AG09309 (cell line): ENCODE measurements at places on chromosomes 1 and 21.

- peak; percentile 73 for DNase-seq
Measured at GRCh38 chr21:35257413-35257812, 208.3 kb upstream of the RUNX1 start.

- DNase-seq: peak; percentile 92
Measured at GRCh38 chr1:245822996-245823395, 668.2 kb downstream of the KIF26B start.

GRCh38 chr1:198177546-198177945, 20.7 kb downstream of the NEK7 start:
- no peak for DNase-seq

- DNase-seq: no peak
Measured at GRCh38 chr1:154884869-154885701, 15.0 kb upstream of the KCNN3 start.

DNA sequence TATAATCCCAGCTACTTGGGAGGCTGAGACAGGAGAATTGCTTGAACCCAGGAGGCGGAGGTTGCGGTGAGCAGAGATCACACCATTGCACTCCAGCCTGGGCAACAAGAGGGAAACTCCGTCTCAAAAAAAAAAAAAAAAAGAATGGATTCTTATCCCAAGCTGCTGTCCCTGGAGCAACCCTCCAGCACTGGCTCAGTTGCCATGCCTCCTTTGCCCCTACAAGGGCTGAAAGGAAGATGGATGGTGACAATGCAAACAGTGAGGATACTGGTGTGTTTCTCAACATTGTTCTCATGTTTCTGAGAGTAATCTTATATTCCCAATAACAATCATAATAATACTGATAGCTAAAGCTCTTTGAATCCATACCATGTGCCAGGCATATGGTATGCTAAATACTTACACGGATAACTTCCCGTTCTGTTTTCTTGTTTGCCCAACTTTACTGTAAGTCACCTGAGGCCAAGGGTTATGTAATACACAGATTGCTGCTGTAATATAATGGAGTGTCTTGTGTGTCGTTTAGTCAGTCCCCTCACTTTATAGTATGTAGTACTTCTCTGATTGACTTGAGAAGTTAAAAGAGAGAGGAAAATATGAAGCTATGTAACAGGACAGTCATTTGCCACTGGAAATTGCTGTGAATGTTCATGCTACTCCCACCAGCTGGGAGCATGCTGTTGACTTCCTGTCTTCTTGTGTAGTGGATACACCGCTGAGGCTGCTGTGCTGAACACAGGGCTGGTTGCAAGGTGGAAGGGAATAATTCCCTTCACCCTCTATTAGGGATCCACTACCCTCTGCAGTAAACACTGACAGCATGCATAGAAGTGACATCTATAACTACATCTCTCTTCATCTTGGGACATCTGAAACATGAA, 153.6 kb downstream of the CNIH3 start:
- DNase-seq: no peak

DNA sequence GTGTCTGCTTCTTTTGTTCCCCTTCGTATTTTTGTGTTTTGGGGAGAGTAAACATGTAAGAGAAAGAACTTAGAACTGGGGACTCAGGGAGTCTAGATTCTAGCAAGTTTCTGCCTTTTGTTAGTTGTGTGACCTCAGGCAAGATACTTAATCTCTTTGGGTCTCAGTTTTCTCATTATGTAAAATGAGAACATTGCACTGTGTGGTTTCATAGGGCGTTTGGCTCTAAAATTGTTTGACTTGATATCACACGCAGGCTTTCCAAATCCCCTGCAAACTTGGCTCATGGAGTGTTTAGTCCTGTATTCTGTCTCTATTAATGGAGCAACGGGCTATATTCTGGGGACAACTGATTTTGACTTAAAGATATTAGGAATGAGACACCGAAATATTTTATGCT, 57.7 kb downstream of the NTNG1 start:
- no peak for DNase-seq

GRCh38 chr1:78839704-78840277, 166.7 kb downstream of the ADGRL4 start:
- DNase-seq: no peak

GRCh38 chr1:236753516-236753915, 41.6 kb upstream of the MTR start:
- peak; percentile 16 for DNase-seq

GRCh38 chr1:226094451-226094850, 31.9 kb downstream of the H3-3A start:
- DNase-seq: no peak

- DNase-seq: no peak
Measured at GRCh38 chr1:199269241-199269640, 630.4 kb downstream of the PTPRC start.

DNA sequence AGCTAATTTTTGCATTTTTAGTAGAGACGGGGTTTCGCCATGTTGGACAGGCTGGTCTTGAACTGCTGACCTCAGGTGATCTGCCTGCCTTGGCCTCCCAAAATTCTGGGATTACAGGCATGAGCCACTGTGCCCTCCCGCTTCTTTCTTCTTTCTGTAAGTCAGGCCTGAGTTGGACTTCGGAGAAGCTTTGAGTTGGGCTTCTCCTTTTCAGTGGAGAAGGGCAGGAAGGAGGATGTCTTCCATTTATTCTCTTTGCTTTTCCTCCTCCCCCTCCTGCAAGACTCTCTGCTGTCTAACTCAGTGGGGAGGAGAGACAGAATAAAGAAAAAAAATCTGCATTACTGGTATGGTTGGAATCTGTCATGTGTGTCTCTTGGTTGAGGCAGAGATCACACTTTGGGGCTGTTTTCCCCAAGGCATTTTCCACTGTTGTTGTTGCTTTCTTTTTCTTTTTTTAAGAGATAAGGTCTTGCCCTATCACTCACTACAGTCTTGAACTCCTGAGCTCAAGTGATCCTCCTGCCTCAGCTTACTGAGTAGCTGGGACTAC, 13.2 kb upstream of the DEGS1 start:
- DNase-seq: no peak

DNA sequence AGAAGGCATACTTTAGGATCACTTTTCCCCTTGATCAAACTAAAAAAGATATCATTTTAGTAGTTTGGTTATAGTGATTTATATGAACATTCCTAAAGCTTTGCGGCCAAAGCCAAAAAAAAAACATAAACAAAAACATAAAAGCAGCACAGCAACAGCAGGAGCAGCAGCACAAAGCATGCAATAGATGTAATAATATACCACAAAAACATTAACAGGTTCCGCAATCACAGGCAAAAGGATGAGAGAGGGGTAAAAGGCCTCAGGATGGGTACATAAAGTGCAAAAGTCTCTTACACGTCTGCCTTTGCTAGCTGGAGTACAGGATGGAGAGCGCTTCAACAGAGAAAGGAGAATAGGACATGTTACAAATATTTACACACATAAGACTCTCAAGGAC, 119.0 kb downstream of the COQ8A start:
- no peak for DNase-seq

GRCh38 chr1:160567858-160568682, 11.2 kb downstream of the CD84 start:
- no peak for DNase-seq

- no peak for DNase-seq
Measured at GRCh38 chr1:36183309-36183856, 27.4 kb downstream of the MAP7D1 start.

DNA sequence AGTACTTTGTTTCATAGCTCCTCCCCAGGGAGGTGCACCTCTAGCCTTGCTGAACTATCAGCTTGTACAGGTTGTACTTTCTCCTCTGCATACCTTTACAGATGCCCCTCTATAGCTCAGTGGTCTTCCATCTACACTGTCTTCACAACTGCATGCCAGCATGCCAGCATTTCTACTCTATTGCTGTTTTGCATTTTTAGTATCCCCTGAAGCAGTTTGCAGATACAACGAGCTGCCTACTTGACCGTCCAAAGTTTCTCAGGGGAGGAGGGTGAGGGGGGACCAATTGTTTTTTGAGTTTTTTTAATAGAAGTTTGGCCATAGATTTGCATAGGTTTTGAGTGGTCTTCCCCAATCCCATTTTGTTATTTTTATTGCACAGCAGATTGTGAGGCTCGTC, 27.6 kb upstream of the CTH start:
- DNase-seq: no peak

DNA sequence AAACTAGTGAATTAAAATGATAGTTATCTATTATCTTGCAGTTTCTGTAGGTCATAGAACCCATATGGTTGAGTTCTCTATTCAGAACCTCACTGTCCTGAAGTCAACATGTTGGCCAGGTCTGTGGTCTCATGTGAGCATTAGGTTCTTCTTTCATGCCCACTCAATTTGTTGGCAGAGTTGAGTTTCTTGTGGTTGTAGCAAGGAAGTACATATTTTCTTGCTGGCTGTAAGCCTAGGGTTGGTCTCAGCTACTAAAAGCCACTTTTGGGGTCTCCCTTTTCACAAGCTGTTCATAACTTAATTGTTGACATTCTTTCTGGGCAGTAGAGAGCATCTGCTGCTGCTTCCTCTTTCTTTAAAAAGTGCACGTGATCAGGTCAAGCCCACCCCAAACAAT, 1165.1 kb upstream of the NCAM2 start:
- no peak for DNase-seq

DNA sequence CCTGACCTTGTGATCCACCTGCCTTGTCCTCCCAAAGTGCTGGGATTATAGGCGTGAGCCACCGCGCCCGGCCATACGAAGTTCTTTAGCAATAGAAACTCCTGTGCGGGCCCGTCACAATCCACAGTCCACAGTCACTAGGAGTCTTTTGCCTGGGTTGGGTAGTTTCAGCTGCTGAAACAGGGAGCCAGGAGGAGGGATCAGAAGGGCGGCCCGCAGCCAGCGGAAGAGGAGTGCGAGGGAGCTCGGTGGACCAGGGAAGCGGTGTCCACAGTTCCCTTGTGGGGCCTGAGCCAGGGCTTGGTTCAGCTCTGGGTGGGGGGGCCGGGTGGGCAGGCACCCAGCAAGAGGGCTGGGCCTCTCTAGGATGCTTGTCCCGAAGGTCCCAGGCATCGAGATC, 17.9 kb upstream of the HSPG2 start:
- no peak for DNase-seq

DNA sequence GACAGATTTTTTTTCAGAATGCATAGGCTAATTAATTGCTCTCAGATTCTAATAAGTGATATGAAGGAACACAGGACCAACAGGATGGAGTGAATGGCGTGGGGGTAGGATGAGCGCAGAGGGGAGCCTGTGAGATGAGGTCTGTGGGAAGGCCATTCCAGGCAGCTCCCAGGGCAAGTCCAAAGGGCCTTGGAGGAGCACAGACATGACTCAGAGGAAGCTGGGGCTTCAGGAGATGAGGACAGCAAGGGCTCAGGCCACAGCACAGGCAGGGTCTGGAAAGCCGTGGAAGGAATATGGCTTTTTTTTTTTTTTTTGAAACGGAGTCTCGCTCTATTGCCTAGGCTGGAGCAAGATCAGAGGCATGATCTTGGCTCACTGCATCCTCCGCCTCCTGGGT, 35.1 kb downstream of the FMN2 start:
- DNase-seq: no peak

DNA sequence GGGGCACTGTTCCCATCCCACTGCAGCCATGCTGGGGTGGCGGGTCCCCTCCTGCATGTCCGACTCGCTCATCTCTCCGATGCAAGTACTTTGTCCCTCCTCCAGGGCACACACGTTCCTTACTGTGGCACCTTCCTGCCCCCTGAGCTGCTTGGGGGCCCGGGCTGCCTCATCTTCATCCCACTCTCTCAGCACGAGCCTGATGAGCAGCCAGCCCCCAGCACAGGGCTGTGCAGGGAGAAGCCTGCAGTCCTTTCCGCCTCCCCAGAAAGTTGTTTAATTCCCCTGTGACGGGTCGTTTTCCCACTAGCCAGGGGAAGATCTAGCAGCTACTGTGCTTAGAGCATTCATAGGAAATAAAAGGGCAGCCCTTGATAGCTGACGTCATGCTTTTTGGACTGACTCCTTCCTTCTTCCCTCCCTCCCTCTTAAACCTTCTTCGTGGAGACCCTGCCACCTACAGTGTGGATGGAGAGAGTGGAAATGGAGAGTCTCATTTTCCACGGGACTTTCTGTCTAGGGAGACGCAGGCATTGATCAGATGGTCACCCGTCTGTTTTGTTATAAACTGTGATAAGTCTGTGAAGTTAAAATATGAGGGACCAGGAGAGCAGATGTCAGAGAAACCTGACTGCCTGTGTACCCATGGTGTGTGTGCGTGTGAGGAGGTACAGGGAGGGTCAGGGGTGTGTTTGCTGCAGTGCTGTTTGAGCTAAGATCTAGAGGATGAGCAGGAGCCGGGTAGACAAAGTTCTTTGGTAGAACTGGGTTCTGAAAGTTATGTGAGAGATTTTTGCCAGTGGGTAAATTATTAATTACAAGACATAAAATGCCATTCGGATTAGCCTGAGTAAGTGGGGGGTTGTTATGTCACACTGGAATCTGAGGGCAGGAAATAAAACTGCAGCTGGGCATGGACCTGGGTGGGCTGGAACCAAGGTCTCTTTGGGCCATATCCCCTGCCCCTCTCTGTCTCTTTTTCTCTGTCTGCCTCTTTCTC, 34.3 kb downstream of the GPR137B start:
- no peak for DNase-seq

DNA sequence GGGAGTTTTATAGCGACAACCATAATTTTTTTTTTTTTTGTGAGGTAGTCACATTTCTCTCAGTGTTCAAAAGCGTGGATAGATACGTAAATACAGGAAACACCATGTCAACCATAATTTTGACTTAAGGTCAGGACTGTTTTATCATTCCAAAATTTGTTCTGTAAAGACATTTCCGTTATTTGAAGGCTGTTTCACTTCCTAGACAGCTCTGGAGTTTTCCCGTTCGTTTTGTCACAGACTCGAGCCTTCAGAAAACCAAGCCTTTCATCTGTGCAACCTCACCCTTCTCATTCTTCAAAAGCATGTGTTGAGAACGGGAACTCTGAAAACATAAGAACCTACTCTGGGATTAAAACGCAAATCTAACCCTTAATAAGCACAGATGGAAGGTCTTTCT, 17.9 kb downstream of the SIM2 start:
- no peak for DNase-seq

- DNase-seq: no peak
Measured at GRCh38 chr1:44584167-44584566, 90.1 kb downstream of the TMEM53 start.

GRCh38 chr1:207838156-207839082, 72.5 kb downstream of the CD34 start:
- no peak for DNase-seq

DNA sequence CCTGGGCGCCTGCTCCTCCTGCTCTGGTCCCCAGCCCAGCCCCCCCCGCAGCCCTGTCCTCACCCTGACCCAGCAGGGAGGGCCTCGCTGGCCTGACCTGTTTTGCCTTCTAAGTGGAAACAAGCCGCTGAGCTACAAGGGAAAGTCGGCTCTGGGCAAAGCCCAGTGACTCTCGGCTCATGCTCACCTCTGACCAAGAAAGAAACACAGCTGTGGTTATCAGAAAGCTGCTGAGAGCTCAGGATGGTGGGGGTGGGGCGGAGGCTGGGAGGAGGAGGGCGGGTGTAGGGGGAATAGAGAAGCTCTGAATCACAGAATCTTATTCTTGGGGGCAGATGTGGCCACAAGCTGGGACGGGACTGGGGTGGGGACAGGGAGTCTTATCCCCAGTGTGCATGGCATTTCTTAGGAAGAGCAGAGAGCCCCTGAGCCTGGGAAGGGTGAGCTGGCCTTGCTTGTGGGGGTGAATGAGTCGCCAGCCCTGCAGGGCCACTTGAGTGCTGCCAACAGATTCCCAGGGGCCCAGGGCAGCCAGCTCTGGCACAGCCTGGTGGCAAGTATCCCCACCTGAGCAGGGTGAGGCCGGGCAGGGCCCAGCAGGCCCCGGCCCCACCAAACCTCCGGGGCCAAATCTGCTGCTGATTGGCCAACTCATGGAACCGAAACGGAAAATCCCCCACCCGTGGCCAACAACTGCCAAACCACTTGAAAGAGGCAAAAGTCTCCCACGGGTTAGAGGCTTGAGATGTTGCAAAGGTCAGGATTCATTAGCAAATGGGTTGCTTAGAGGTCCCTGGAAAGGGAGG, 120.6 kb downstream of the SPSB1 start:
- peak; percentile 55 for DNase-seq
